Aortic smooth muscle cell (primary cell): ENCODE measurements at places on chromosomes 1 and 21. TPM values are rescaled to one million over a fixed set of nuclear protein-coding genes. Genes with fewer than 3 reads are reported as not detected.

Gene WDR64
- not detected in 2 replicates for total RNA-seq

Gene NUDT17
- 3.7 and 4.1 TPM in 2 replicates for total RNA-seq

Gene RASAL2
- total RNA-seq, result 16.5 and 17.9 TPM in 2 replicates

Gene CD34
- total RNA-seq, result 0.53 and 1.5 TPM in 2 replicates

Gene DNAH14
- 0.13 and 0.31 TPM in 2 replicates for total RNA-seq

Gene NSUN4
- total RNA-seq, result 10.5 and 12.7 TPM in 2 replicates

Gene NES
- total RNA-seq, result 124 and 159 TPM in 2 replicates

Gene KCNK1
- total RNA-seq, result 3.9 and 6.3 TPM in 2 replicates

Gene SPATA6
- total RNA-seq, result 7.3 and 8.0 TPM in 2 replicates

Gene LRRIQ3
- 0.26 and 0.68 TPM in 2 replicates for total RNA-seq

Gene MX2
- 0.44 and 0.92 TPM in 2 replicates for total RNA-seq

Gene GABPB2
- total RNA-seq, result 24.0 and 25.0 TPM in 2 replicates

Gene ILDR2
- total RNA-seq, result under 0.01 TPM in 1 of 2 replicates, not detected in the other

Gene TRABD2B
- under 0.01 and 0.06 TPM in 2 replicates for total RNA-seq

Gene OPTC
- total RNA-seq, result not detected in 2 replicates

Gene DENND2C
- total RNA-seq, result 2.4 and 2.6 TPM in 2 replicates

Gene HMCN1
- 151 and 368 TPM in 2 replicates for total RNA-seq

Gene WNT2B
- 3.0 and 3.4 TPM in 2 replicates for total RNA-seq

Gene OR2L8
- not detected in 2 replicates for total RNA-seq

Gene DEGS1
- 70.4 and 78.1 TPM in 2 replicates for total RNA-seq

Gene OR2L3
- not detected in 2 replicates for total RNA-seq

Gene COL6A1
- 790 and 980 TPM in 2 replicates for total RNA-seq

Gene TRIM63
- total RNA-seq, result under 0.01 TPM in 1 of 2 replicates, not detected in the other

Gene TMEM125
- total RNA-seq, result not detected in 2 replicates

Gene MEF2D
- 6.3 and 13.2 TPM in 2 replicates for total RNA-seq

Gene RGSL1
- total RNA-seq, result not detected in 2 replicates

Gene GSTM5
- 0.92 and 2.0 TPM in 2 replicates for total RNA-seq

Gene C1QTNF12
- 0.40 and 0.75 TPM in 2 replicates for total RNA-seq
